SK-N-DZ (cell line): ENCODE measurements at places on chromosomes 11 and 22.
A peak's percentile ranks its signal among the peaks of the same experiment; 100 is the strongest.

- DNase-seq = peak; percentile 14
These were observed 52.6 kb upstream of the NAV2 start for GRCh38 chr11:19660076-19660475.

GRCh38 chr11:124859171-124859570 is 6.1 kb upstream of the ROBO3 start:
- no peak for DNase-seq

DNA sequence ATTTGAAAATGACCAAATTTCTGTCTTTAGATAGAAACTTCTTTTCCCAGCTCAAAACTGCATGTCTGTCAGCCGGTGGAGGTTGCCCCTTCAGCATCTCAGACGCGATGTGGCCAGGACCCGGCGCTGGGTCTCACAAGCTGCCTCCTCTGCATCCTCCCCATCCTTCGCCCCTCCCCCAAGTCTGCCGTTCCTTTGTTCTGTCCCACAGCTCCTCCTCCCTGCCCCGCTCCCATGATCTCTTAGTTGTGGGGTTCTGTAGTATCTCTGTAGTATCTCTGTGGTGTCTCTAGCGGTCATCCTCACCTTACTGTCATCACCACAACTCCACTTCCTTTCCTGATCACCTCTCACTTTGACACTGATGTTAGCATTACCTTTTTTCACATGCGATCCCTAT is 49.9 kb downstream of the TRAF6 start:
- no peak for DNase-seq

GRCh38 chr11:128549256-128549944 is 38.0 kb downstream of the ETS1 start:
- no peak for DNase-seq

DNA sequence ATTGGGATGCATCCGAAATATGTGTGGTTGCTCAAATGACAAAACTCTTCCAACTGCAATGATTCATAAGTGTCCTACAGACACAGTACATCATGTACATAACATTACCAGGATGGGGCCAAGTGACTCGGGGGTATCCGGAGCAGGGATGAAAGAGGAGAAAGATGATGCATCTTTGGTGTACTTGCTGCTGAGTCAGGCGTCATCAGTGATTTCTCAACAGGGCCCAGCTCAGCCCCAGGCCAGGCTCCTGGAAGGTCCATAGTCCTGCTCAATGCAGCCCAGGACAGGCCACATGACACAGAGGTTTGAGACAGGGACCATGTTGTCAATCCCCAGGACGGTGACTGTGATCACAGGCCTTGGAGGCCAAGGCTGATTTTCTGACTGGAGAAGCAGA is 59.3 kb downstream of the GGTLC2 start:
- no peak for DNase-seq

DNA sequence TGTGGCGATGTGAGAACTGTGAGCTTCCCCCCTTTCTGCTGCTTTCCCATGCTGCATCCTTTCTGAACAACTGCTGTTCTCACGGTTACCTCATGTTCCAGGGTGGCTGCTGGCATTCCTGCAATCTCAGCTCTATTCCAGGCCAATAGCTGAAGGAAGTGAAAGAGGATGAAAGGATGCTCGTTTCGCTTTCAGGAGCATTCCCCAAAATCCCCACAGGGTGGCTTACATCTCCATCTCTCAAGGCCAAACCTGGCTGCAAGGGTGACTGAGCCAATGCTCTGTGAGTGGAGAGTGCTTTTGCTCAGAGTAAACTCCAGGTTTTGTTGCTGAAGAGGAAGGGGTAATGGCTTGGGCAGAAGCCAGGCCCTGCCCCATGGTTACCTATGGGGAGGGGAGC is 848.2 kb downstream of the BRD1 start:
- peak; percentile 24 for DNase-seq

- DNase-seq = no peak
These were observed 19.6 kb downstream of the DEPDC5 start for GRCh38 chr22:31773416-31773815.
